A673 (cell line): ENCODE measurements at places on chromosomes 3 and 15. TPM values are rescaled to one million over a fixed set of nuclear protein-coding genes. Genes with fewer than 3 reads are reported as not detected.
A peak's percentile ranks its signal among the peaks of the same experiment; 100 is the strongest.

DNA sequence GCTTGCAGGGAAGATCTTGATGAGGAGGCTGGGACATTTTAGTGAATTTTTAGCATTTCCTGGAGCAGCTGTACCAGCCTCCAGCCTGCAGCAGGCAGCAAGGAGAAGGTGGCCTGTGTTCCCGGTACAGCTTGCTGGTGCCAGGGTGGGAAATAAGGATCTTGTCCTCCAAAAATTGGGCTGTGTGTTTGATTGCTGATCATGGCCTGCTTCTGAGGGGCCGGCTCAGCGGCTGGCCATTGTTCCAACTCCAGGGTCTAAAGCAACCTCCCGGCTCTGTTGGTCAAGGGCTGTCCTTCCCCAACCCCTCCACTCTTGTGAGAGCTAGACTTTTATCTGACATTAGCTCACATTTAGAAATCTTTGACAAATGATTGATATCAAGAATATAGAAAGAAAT lies 5.0 kb downstream of the CFAP100 start:
- DNase-seq, result no peak
- H3K27ac ChIP-seq, result no peak overlapping the region
- H3K4me3 ChIP-seq, result no peak overlapping the region
- no peaks in the 10 kb centered on the region for H3K27me3 ChIP-seq
- H3K4me1 ChIP-seq, result no peaks in the 10 kb centered on the region

DNA sequence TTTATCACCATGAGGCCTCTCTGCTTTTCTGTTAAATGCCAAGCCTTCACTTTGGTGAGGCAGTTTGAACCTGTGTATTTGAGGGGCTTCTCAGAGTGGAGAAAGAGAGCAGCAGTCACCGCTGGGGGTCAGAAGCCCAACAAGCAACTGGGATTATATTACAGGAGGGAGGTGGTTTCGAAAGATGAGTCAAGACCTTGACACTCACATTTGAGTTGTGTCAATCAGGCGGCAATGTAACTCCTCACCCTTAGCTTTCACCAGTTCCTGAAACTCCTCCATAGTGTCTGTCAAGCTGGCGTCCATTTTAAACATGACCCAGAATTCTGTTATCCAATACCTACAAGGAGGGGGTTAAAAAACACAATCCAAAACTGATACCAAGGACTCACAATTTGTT lies 46.5 kb downstream of the RASGRP1 start:
- no peaks in the 10 kb centered on the region for H3K36me3 ChIP-seq
- no peak overlapping the region for H3K27ac ChIP-seq
- no peaks in the 10 kb centered on the region for H3K4me1 ChIP-seq
- peaks cover 30% of the 10 kb centered on the region for H3K27me3 ChIP-seq
- H3K4me3 ChIP-seq, result no peak overlapping the region

- H3K36me3 ChIP-seq, result no peaks in the 10 kb centered on the region
- DNase-seq, result no peak
- no peak overlapping the region for H3K27ac ChIP-seq
- H3K4me3 ChIP-seq, result no peak overlapping the region
These were observed 75.2 kb upstream of the SEC13 start for GRCh38 chr3:10396083-10396482.

DNA sequence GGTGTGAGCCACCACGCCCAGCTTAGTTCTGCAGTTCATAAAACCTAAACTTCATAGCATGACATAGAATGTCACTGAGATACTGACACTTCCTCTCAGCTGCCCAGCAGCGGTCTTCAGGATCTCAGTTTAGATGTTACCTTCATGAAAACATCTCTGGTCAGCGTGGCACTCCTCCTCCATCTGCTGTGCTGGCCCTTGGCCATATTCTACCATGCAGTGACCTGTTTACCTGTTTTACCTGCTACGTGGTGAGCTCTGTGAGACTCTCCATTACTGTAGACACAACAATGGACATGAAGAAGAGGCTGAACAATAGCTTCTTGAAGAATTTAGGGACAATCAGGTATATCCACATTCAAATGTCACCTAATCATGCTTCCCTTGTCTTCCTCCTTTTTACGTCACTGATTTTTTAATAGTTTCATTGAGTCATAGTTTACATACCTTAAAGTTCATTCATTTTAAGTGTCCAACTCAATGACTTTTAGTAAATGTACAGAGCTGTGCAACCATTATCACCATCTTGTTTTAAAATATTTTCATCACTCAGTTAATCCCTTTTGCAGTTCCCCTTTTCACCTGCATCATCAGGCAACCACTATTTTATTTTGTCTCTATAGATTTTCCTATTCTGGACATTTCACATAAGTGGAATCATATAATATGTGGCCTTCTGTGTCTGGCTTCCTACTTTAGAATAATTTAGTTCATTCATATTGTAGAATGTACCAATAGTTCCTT lies 32.2 kb upstream of the PTPN23 start:
- no peak for DNase-seq
- no peaks in the 10 kb centered on the region for H3K36me3 ChIP-seq
- no peaks in the 10 kb centered on the region for H3K4me1 ChIP-seq
- no peaks in the 10 kb centered on the region for H3K27me3 ChIP-seq
- H3K27ac ChIP-seq, result no peak overlapping the region
- H3K4me3 ChIP-seq, result no peak overlapping the region

- no peak overlapping the region for H3K4me3 ChIP-seq
- H3K27me3 ChIP-seq, result no peaks in the 10 kb centered on the region
- peak overlapping the region; percentile 44 for H3K27ac ChIP-seq
These were observed 1034.4 kb upstream of the NR2F2 start for GRCh38 chr15:95295896-95296625.

- H3K4me1 ChIP-seq, result peaks cover 10% of the 10 kb centered on the region
- no peak for DNase-seq
- no peaks in the 10 kb centered on the region for H3K27me3 ChIP-seq
- no peak overlapping the region for H3K4me3 ChIP-seq
These were observed 76.1 kb downstream of the TOP2B start for GRCh38 chr3:25588441-25589103.

DNA sequence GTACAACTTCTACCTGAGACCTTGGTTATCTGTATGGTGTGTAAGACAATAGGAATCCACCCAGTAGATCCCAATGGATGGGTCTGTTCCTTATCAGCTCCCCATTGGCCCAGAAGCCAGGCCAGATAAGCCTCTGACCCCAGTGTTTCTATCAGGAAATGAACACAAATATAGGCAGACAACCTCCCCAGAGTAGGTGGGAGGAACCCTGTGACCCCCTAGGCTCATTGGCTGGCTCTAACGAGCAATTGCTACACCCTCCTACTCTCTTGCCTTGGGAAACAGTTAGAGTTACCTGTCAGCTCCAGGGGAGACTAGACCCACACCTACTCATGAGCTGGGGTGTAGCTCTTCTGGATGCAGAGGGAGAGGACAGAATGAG lies 299.9 kb downstream of the UACA start:
- H3K4me3 ChIP-seq, result no peak overlapping the region
- no peaks in the 10 kb centered on the region for H3K27me3 ChIP-seq
- H3K4me1 ChIP-seq, result no peaks in the 10 kb centered on the region

DNA sequence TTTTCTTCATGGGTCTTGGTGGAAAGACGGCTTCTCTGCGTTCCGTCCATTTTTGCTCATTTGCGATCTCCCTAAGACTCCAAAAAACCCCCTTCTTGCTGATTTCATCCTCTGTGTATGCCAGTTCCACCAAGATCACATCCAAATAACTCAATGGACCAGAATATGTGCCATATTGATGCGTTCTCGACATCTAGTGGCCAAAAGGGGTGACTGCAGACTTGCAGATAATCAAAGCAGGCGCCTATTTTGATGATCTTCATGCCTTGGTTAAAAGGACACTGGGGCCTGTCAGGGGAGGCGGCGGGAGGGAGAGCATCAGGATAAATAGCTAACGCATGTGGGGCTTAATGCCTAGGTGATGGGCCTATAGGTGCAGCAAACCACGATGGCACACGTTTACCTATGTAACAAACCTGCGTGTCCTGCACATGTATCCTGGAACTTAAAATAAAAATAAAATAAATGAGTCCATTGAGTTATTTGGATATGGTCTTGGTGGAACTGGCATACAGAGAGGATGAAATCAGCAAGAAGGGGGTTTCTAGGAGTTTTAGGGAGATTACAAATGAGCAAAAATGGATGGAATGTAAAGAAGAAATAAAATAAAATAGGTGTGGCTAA lies 104.2 kb upstream of the RAD18 start:
- no peaks in the 10 kb centered on the region for H3K36me3 ChIP-seq
- DNase-seq, result peak; percentile 67
- no peak overlapping the region for H3K4me3 ChIP-seq
- no peak overlapping the region for H3K27ac ChIP-seq
- H3K27me3 ChIP-seq, result no peaks in the 10 kb centered on the region
- no peaks in the 10 kb centered on the region for H3K4me1 ChIP-seq

DNA sequence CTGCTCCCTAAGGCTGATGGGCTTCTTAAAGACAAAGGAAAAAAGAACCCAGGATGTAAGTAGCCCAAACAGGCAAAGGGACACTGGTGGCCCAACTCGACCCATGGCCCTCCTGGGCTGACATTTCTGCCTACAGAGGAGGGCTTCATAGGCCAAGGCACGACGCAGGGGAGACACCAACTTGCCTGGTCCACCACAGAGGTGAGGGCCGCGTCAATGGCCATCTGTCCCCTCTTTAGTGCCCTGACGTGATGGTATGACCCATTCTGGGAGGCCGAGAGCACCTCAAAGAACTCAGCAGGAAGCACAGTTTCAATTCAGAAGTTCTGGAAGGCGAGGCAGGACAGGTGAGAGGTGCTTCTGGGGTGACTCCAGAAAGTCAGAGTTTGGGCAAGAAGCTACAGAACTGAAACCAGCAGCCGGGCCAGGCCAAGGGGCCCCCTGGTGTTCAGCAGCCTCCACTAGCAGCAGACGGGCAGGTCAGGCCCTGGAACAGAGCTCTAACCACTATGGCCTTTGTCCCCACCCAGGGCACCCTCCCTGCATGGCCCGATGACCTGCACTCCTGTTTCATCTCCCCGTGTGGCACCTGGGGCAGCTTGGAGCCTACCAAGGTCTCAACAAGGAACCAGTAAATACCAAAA lies 45.1 kb downstream of the HMCES start:
- H3K4me1 ChIP-seq, result no peaks in the 10 kb centered on the region
- H3K27ac ChIP-seq, result no peak overlapping the region
- H3K27me3 ChIP-seq, result no peaks in the 10 kb centered on the region
- H3K4me3 ChIP-seq, result no peak overlapping the region

GRCh38 chr3:189584645-189585044 lies 46.5 kb upstream of the TP63 start:
- no peak overlapping the region for H3K4me3 ChIP-seq
- H3K4me1 ChIP-seq, result peaks cover 22% of the 10 kb centered on the region
- no peak for DNase-seq
- H3K36me3 ChIP-seq, result no peaks in the 10 kb centered on the region

DNA sequence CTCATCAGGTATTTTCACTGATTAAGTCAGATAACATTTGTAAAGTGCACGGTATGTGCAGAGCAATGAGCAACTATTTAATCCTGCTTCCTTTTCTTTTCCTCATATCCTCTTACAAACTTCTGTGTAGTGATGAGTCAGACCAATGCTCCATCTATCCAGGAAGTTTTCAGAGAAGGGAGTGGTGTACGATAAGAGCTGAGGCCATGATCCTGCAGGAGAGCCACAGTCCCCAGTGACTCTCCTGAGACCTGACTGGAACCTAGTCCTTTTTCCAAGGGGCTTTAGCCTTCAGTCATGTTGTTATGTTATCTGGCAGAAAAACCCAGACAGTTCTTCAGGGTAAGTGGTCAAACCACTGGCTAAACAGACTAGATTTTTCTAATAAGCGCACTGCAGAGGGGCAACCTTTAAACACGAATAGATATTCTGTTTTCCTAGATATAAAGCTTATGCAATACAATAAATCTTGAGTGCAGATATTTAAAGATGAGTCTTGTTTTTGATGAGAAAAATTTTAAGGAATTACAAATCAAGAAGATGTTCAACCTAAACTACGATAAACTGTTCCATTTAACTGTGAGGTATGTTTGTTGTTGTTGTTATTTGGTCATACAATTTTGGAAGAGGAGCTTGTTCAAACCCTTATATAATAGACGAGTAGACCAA lies 110.5 kb upstream of the RAP2B start:
- H3K4me3 ChIP-seq, result no peak overlapping the region
- no peak overlapping the region for H3K27ac ChIP-seq
- H3K4me1 ChIP-seq, result no peaks in the 10 kb centered on the region

GRCh38 chr3:13688824-13689223 lies 139.9 kb downstream of the FBLN2 start:
- H3K4me1 ChIP-seq, result no peaks in the 10 kb centered on the region
- peaks cover 4% of the 10 kb centered on the region for H3K27me3 ChIP-seq
- no peak for DNase-seq
- no peak overlapping the region for H3K4me3 ChIP-seq
- no peak overlapping the region for H3K27ac ChIP-seq
- no peaks in the 10 kb centered on the region for H3K36me3 ChIP-seq

DNA sequence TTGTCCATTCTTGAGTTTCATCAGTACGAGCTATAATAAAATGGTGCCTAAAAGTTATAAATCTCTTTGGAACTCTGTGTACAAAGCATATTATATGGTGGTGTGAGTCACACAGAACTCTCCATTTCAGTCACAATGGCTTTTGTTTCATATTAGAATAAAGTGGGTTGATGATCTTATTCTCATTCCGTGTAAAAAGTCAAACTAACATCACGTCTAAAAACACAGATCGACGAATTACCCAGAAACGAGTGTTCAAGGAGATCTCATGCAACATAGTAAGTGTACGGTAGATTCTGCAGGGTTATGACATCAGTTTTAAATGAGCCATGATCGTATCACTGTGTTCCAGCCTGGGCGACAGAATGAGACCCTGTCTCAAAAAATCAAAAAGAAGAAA lies 122.4 kb downstream of the FOXP1 start:
- no peaks in the 10 kb centered on the region for H3K36me3 ChIP-seq
- no peak overlapping the region for H3K27ac ChIP-seq
- no peak overlapping the region for H3K4me3 ChIP-seq
- no peaks in the 10 kb centered on the region for H3K27me3 ChIP-seq
- H3K4me1 ChIP-seq, result no peaks in the 10 kb centered on the region
- no peak for DNase-seq

DNA sequence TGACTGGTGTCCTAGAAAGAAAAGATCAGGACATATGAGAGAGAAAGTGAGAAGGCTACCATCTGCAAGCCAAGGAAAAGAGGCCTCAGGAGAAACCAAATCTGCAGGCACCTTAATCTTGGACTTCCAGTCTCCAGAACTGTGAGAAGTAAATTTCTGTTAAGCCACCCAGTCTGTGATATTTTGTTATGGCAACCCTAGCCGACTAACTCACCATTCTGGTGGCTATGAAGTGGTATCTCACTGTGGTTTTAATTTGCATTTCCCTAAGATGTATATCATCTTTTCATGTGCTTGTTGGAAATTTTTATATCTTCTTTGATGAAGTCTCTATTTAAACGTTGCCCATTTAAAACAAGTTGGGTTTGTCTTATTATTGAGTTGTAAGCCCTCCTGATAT lies 40.6 kb downstream of the ILDR1 start:
- no peak overlapping the region for H3K4me3 ChIP-seq
- no peaks in the 10 kb centered on the region for H3K4me1 ChIP-seq
- H3K36me3 ChIP-seq, result no peaks in the 10 kb centered on the region
- H3K27ac ChIP-seq, result no peak overlapping the region

Gene BCHE
- 22.4 and 25.0 TPM in 2 replicates for total RNA-seq

Gene UROC1
- not detected in 2 replicates for total RNA-seq

Gene OXSR1
- total RNA-seq, result 30.9 and 31.1 TPM in 2 replicates

Gene ZBBX
- not detected in 2 replicates for total RNA-seq

Gene LSMEM2
- total RNA-seq, result not detected in 2 replicates
